Activated CD4-positive, alpha-beta memory T cell treated with anti-CD3 and anti-CD28 coated beads, Interleukin-2, amount 10 ng/mL, durations not matched to agents 7 days and 5 days (primary cell): ENCODE measurements at places on chromosomes 7 and 10. TPM values are rescaled to one million over a fixed set of nuclear protein-coding genes. Genes with fewer than 3 reads are reported as not detected.

The TEX36 gene
- total RNA-seq: not detected

The PTER gene
- 17.4 TPM for total RNA-seq

GRCh38 chr10:76139431-76139830 is 708.0 kb downstream of the LRMDA start:
- DNase-seq: no peak

DNA sequence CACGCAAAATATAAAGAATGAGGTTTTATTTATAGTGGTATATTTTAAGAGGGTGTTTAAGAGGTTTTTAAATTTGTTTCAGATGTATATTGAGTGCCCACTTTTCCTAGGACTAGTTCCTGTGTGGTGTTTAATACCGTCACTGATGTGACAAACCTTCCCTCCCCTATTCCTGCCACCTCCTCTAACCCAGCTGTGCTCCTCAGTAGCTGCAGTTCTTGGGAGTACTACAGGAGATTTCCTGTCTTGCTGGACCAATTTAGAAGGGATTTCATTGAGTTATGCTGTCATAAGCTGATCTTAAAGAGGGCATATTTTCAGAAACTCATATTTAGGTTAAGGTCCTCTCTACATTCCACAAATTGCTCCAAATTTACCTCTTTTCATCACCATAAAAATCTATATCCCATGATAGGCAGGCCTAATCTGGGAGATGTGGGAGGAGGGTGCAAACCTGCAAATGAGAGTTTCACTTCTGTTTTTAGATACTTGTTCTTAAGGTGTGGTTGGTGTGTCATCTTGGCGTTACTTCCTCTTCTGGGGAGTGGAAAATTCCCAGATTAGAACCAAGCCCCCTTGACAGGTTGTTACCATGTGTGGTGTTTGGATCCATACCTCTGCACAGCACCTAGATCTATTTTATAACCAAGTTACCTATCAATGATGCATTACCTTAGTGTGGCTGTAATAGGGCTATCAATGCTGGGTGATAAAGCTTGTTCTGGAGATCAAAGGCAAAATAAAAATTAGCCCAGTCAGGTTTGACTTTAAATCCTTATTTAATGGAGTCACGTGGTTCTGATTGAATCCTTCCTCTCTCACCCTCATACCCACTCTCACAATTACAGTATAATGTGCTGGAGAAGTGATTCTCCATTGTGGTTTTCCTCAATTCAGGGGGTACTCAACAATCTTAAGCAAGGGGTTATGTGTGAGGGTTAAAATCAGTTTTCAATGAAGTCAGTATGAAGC is 141.1 kb downstream of the CDK14 start:
- DNase-seq: no peak

DNA sequence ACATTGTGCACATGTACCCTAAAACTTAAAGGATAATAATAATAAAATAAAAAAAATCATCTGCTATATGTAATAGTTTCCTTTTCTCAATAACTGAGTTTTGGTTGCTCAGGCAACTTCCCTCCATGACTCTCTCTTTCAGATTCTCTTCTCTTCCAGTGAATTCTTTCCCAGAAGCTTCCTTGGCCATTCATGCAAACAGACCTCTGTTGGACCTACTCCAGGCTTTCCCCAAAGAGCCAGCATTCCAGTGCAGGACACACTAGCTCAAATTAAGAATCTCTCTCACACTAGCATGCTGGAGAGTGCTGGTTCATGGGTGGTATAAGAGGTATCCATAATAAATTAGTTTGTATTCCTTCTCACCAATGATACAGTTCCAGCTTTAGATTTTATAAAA is 31.0 kb upstream of the ZEB1 start:
- no peak for DNase-seq

DNA sequence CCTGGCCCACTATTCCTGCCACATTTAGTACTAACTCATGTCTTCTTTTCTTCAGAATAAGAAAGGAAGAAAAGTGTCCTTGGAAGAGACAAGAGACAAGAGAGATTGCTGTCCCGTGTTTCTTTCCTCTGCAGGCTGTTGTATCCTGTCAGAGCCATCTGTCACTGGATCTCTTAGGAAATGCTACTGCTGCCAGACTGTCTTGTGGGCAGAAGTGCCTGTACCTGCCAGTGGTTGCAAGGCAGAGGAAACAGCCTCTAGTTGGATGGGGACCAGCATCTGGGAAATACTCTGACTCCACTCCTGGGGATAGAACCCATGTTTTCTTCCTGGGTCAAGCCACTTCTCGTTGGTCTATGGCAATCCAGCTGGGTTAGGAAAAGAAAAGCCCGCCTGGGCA is 16.7 kb upstream of the MAP3K8 start:
- DNase-seq: no peak
